ENCODE measurements at places on chromosomes 6 and 20.

- DNase-seq = no peak
Observed at GRCh38 chr6:56766806-56767178, 124.1 kb upstream of the DST start.

- peak; percentile 65 for DNase-seq
Observed at GRCh38 chr20:43751167-43752050, 24.6 kb upstream of the GTSF1L start.

- no peak for DNase-seq
Observed at GRCh38 chr20:36065427-36065998, 89.0 kb upstream of the EPB41L1 start.

- no peak for DNase-seq
Observed at GRCh38 chr6:56958481-56958880, 3.6 kb downstream of the BEND6 start.

GRCh38 chr6:36371211-36371610, 16.3 kb downstream of the ETV7 start:
- no peak for DNase-seq

DNA sequence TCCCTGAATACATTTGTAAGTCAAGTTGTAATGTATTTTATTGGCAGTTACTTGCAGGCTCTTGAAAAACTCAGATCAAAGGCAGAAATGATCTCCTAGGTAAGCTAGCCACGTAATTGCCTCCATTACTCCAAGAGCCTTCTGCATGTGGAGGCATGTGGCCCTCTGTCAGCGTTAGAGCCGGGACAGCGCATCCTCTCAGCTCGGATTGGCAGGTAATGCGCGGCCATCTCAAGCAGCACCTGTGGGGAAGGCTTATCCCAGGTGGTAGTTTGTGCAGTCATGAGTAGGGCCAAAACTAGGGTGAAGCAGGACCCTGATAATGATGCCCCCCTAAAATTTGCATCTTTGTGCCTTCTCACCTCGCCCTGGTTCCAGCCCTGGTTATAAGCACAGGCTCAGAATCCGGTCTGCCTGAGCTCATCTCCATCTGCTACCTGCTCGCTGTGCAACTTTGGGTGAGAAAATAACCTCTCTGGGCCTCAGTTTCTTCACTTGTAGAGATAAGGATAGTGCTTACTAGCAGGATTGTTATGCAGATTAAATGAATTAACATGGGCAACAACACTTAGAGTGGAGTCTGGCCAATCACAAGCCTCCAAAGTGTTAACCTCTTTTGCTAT, 157.5 kb upstream of the PMEPA1 start:
- no peak for DNase-seq

GRCh38 chr6:3085074-3085473, 16.8 kb downstream of the RIPK1 start:
- DNase-seq = no peak

DNA sequence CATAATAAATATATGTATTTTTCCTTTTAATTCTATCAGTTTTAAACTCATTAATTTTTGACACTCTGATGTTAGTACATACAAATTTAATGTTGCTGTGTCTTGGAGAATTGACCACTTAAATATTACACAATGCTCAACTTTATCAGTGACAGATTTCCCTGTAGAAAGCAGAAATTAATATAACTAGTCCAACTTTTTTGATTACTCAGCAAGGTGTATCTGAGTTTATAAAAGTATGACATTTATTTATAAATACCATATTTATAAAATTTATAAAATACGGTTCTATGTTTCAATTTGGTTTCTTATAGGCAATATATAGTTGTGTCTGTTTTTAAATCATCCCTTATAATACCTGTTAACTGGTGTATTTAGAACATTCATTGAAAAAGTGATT, 350.0 kb upstream of the EYS start:
- no peak for DNase-seq

GRCh38 chr20:3413393-3413889, 6.0 kb upstream of the DNAAF9 start:
- no peak for DNase-seq

DNA sequence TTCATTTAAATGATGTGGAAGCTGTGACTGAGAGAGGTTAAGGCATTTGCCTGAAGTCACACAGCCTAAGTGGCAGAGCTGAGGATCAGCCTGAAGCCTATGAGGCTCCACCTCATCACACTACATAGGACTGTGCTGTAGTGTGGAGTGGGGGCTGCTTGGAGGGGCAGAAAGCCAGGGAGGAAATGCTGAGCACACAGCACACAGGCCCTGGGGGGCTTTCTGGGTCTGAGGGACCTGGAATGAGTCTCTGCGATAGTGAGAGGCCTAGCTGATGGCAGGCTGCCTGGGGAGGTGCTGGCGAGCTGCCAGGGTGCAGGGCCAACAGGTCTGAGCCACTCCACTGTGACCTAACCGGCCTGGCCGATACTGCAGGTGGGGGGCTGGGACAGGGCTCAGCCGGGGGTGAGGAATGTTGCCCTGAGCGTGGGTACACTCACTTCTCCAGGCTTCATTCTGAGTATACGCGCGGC, 2.2 kb upstream of the ARHGAP40 start:
- DNase-seq = no peak

GRCh38 chr6:13943943-13944342, 19.2 kb downstream of the RNF182 start:
- DNase-seq = no peak

GRCh38 chr6:164142322-164142721, 727.8 kb downstream of the QKI start:
- DNase-seq = no peak

GRCh38 chr20:33015114-33015484, 7.6 kb downstream of the BPIFB2 start:
- DNase-seq = no peak

GRCh38 chr20:41007481-41007880, 21.1 kb upstream of the TOP1 start:
- no peak for DNase-seq

DNA sequence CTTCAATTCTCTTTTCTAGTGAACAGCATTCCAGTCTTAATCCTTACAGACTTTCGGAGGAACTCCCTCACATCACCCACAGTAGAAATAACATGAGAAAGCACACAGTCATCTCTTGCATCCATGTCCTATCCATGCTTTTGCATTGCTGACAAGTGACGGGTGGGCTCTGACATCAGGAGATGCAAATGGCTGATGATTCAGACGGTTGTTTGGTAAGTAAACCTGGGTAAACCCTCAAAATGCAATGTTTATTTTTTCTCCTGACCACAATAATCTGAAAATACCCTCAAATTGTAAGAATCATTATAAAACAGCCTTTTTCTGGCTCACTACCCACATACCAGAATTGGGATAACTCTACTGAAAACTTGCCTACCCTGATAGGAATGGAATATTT, 792.0 kb downstream of the MAFB start:
- no peak for DNase-seq

GRCh38 chr6:157433678-157434081, 52.7 kb downstream of the ZDHHC14 start:
- no peak for DNase-seq

DNA sequence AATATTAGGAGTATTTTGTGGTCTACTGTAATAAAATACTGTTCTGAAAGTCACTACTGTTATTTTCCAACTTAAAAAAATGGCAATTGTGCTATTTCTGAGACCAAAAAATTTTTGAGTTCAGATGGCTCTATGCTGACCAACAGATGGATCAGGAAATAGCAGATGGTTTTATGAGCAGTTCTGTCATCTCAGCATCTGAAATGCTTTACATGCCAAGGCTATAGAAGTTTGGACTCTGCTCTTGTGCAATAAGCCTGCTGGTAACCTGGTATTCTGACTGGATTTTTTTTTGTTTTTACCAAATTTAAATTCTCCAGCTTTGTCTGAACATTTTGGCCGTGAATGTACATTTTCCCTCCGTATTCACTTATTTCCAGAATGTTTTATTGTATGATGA, 1127.5 kb downstream of the GRIK2 start:
- DNase-seq = no peak

DNA sequence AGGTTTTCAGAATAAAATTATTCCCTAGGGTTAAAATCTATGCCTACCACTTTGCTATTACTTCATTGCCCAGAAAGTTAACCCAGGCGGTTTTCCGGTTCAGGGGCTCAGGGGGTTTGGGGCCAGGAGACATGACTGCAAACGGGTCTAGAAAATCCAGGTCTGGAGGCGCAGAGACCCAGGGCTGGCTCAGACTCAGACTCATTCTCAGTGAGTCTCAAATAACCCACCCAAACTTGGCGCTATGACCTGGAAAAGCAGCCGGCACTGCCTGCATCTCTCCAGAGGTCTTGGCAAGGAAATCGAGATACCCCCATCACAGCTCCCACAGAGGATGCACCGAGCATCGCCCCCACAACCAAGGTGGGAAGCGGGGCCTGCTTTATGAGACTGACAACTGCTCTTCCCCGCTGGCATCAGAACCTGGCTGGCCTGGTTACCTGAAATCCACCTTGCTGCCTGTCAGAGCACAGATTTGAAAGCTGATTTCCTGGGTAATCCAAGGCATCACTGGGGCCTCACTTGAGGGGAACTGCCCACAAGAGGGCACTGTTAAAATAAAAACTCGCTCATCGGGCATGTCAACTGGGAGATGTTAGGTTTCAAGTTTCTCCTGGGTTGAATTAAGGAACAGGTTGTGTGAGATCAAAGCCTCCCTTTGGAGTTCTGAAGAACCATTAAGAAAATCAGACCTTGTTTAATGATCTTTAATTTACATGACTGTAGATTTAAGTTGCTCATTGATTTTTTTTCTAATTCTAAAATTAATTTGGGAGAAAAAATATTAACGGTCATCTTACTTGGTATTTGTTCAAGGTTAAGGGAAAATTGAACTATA, 55.1 kb downstream of the KIF16B start:
- no peak for DNase-seq

DNA sequence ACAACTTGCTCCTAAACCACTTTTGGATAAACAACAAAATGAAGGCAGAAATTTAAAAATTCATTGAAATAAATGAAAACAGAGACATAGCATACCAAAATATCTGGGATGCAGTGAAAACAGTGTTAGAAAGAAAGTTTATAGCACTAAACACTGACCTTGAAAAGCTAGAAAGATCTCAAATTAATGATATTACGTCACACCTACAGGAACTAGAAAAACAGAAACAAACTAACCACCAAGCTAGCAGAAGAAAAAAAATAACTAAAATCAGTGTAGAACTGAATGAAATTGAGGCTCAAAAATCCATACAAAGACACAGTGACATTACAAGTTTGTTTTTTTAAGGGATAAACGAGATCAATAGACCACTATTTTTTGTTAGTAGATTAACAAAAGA, 5.2 kb downstream of the DEFB128 start:
- no peak for DNase-seq

DNA sequence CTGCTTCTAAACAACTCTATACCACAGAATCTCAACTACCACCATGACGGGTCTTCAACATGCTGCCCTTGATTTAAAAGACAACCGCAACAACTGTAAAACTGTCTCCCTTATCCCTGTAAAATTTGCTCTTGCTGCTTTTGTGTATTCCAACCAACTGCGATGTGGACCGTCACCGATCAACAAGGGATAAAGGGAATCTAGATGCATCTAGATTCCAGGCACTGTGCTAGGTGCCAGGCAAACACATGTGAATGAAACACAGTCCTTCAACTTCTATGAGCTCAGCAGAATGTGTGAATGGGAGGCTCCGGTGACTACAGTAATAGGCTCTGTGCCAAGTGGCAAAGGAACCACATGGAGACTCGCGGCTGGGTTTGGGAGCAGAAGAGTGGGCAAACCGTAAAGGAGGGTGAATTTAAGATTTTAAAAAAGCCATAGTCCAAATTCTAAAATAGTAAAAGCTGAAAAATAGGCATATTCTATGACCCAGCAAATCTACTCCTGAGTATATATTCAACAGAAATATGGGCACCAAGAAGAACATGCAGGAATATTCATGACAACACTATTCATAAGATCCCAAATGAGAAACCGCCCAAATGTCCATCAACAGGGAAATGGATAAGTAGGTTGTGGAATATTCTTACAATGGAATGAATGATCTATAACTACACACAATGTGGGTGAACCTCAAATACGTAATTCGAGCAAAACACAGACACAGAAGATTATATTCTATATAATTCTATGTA, 3.7 kb upstream of the PRND start:
- no peak for DNase-seq

GRCh38 chr6:170522565-170523183, 30.4 kb downstream of the PSMB1 start:
- no peak for DNase-seq

GRCh38 chr6:157258878-157259277, 64.4 kb downstream of the TMEM242 start:
- no peak for DNase-seq

GRCh38 chr6:106253731-106254130, 71.8 kb downstream of the ATG5 start:
- DNase-seq = no peak

DNA sequence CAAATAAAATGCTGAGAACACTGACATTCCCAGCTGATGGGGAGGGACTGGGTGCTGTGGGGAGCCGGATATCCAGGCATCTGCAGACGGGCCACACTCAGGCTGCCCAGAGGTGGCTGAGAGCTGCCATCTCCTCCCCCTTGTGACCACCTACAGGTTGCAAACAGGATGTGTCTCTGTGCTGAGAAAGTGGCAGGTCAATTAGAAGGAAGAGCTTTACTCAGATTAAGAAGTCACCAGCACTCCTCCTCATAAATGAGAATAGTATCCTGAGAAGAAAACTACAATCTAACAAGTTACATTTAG, 63.0 kb downstream of the HUS1B start:
- DNase-seq = no peak

- no peak for DNase-seq
Observed at GRCh38 chr6:75863001-75863400, 114.0 kb downstream of the MYO6 start.

DNA sequence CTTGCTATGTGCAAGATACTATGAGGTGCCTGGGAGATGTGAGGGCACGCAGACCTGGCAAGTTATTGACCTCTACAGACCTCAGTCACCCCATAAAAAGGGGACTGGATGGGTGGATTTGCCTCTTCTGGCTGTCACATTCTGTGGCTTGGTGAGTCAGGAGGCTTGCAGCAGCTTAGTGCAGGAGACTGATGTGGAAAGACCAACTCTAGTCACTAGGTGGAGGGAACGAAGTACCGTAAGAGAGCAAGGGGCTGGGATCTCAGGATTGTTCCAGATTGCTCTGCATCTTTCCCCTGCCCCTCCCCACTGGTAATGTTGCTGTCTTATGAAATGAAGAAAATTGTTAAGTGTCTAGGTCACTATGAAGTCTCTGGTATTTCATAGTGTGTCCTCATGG, 3.3 kb downstream of the MAPRE1 start:
- DNase-seq = no peak

- peak; percentile 76 for DNase-seq
Observed at GRCh38 chr6:157756708-157757429, 66.2 kb upstream of the SNX9 start.

- DNase-seq = no peak
Observed at GRCh38 chr20:10513931-10514575, 78.9 kb downstream of the SLX4IP start.

DNA sequence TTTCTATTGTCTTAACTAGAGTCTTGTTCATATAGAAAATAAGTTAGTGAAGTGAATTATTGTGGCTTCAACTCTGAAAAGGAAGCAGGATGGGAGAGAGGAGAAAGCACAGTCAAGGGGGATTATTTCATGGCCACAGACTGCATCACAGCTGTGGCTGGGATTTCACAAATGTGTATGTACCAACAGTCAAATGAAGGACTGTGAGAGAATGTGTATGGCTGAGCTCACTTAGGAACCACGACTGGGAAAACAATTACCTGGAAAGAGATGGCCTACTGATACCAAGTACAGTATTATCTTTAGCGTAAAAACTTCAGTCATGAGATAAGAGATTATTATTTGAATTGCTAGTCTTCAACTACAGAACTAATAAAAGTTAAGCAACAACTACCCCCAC, 54.9 kb downstream of the SESN1 start:
- no peak for DNase-seq
